ENCODE measurements at places on chromosomes 2 and 18.

GRCh38 chr2:31764169-31764568, 183.4 kb upstream of the SRD5A2 start:
- no peak for DNase-seq

GRCh38 chr18:48356909-48357631, 52.1 kb downstream of the ZBTB7C start:
- no peak for DNase-seq

DNA sequence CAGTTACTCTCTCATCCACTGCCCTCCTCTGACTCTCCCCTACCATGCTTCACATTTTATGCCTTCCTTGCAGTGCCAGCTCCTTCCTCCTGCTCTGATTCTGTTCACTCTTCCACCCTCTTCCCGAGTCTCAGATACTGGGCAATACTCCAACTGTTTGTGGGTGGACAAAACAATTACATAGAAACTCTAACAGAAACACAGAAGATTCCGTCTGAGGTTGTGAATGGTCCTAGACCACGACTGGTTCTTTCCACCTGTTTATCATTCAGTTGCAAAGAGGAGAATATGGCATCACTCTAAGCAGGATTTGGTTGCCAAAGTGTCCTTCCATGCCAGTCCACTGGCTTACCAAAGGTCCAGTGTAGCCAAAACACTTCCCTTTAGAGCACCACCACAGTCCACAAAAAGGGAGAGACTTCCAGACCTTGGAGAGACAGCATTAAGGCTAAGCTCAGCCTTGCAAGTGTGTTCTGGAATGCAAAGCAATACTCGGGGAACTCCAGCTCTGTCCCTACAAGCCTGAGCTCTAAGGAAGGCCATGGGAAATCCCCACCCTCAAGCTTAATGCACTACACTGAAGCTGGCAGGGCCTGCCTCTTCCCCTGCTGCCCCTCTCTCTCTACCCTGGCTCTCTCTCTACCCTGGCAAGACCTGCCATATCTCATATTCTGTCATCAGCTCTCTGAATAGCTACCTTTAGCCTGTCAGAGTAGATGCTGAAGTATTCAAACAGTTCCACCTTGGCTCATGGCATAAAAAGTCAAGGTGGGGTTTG, 33.6 kb upstream of the RND3 start:
- no peak for DNase-seq

DNA sequence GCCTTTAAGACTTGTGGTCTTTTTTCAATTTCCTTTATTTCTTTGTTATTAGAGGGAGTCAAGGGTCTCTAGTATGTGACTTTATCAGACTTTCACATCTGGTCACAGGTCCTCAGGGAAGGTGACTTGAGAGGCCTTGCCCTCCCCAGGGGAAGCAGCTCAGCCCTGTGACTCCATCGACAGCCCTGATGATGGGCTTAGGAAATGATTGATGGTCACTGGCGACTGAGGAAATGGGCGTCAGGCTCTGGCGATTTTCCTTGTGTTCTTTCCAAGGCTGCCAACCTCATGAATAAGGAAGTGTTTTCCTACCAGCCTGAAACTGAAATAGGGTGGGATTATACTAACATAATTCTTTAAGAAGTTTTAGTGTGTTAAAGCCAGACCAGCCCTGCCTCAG, 21.1 kb downstream of the SERPINE2 start:
- no peak for DNase-seq

GRCh38 chr2:105142239-105142638, 99.3 kb upstream of the GPR45 start:
- no peak for DNase-seq

DNA sequence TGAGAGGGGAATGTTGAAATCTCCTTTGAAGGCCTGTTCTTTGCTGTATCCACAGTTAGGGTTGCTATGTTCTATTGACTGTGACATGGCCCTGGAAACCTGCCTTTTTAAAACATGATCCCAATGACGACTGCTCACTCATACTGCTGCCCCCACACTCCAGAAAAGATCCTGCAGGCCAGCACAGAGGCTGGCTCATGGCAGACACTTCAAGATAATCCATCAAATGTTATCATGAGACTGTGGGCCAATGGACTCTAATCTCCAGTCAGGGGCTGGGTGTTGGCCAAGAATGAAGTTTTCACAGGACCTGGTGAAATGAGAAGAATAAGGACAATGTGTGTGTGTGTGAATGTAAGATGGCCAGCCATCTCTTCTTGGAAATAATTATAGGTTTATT, 59.0 kb upstream of the THOC1 start:
- no peak for DNase-seq

DNA sequence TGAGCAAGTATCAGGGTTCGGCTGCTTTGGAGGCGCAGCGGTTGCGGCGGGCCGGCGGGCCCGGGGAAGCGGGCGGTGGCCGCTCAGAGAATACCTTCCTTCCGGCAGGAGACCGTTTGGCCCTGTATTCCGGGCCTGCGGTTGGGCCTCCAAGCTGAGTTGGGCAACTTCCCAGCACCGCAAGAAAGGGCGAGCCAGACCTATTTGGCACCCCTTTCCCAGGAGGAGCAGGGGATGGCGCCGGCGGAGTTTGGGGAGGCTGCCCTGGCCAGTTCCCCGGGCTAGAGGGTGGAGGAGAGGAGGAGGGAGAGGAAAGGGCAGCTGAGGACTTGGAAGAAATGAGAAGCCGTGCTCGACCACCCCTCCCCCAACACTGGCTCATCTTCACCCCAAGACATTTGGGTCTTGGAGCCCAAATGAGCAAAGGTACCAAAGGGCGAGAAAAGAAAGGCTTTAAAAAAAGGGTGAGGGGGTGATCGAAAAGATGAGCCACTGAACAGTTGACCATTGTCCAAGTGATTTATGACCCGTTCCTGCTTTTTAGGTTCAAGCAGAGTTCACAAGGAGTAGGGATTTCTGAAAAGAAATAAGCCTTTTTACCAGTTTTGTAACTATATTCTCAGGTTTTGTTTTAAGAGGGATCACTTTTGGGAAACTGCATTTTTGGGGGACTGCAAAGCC, 8.4 kb downstream of the HOXD3 start:
- no peak for DNase-seq

DNA sequence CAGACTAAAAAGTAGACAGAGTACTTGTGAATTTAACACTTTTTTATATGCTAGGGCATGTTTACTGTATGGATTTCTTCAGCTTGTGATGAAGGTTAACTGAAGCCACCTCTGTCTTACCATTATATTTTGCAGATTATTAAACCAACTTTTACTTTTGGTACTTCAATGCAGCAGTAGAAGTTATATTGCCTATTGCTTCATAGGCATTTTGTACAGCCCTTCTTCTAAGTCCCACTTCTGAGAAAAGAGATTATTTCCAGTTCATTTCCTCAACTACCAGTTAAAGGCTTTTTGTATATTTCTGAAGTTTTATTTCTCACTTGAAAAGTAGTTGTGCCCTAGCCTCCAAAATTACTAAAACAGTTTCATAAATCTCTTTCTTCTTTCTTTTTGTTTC, 256.4 kb upstream of the FBXO11 start:
- no peak for DNase-seq

- DNase-seq = no peak
Observed at GRCh38 chr2:215313255-215313613, 1.4 kb downstream of the ATIC start.

DNA sequence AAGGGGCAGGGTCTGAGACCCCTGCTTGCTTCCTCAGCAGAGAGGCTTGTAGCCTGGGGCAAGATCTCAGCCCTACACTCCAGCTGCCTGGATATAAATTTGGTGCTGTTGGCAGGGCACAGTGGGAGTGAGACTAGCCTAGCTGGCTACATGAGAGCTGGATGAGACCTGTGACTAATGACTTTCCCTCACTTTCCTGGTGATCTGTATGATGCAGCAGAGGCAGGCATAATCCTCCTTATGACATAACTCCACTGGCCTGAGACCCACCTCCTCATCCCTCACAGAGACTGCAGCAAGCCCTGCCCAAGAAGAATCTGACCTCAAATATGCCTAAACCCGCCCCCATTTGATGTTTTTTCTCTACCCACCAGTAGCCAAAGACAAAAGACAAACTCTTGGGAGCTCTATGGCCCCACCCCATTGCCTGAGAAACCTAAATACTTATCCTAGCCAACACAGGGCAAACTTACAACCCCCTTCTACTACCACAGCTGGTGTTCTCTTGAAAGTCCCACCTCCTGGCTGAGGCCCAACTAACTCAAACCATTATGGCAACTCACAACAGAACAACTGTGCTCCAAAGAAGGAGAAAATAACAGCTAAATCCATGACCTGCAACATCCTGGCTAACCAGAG, 102.7 kb downstream of the NR4A2 start:
- no peak for DNase-seq

DNA sequence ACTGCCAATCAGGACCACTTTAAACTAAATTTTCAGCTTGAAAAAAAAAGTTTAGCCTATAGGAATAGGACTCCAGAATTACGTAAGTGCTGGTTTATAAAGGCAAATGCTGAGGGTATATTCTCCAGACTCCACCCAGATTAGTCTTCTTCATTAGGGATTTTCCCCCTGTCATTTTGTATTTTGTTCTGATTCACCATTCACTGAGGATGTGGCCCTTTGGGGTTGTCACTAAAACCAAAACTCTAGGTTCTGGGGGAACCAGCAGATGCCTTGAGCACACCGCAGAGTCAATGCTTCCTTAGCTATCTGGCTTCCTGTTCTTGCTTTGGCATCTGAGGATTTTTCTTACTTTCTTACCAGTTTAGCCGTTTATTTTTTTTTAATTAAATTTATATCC, 10.5 kb downstream of the SCYGR4 start:
- peak; percentile 29 for DNase-seq

Data from GM12864 (cell line).